Activated gamma-delta T cell (primary cell): ENCODE measurements at places on chromosomes 7 and 10.

GRCh38 chr7:117871401-117871777 lies 1.9 kb downstream of the CTTNBP2 start:
- DNase-seq, result no peak

GRCh38 chr7:111982133-111982532 lies 224.1 kb downstream of the DOCK4 start:
- DNase-seq, result no peak

GRCh38 chr7:67448271-67448670 lies 451.6 kb downstream of the TYW1 start:
- no peak for DNase-seq

DNA sequence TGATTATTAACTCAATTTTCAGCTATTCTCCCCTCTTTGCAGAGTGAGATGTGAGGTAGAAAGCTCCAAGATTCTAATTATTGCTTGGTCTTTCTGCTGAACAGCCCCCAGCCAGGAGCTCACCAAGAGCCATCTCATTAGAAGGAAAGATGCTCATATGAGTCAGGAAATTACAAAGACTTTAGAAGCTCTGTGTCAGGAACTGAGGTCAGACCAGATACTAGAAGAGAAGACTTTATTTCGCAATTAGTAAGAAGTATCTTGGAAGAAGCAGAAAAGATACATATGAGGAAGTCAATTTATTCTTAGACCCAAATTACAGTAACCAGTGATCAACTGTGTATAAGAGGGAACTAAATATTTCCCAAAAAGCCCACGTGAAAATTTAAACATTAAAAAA lies 626.9 kb downstream of the ZWINT start:
- no peak for DNase-seq

DNA sequence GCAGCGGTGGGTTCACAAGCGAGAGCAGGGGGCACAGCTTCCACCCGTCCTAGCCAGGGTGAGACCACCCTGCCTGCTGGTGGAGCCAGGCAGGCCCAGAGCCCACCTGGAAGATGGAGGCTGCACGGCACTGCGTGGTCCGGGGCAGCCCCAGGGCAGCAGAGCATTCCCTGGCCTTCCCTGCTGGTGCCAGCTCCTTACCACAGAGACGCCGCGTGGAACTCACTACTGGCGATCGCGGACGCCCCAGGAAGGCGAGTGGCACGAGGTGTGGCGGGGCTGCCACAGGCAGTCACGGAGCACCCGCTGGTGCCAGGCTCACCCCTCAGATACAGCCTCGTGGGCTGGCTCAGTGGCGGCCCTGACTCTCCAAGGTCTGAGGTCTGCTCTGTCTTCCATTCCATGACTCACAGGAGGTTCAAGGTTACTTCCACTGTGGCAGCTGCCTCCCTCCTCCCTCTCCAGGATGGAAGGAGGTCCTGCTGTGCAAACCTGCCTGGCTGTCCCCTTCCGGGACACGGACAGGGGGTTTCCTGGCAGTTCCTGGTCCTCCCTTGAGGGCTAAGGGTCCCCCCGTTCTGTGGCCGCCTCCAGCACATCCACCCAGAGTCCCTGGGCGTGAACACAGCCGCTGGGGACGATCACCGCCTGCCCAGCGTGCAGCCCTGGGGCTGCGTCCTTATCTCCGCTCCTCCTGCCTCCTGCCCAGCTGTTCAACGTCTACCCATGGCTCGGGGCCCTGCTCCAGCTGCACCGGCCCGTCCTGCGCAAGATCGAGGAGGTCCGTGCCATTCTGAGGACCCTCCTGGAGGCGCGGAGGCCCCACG lies 3.1 kb downstream of the CYP2W1 start:
- DNase-seq, result no peak

DNA sequence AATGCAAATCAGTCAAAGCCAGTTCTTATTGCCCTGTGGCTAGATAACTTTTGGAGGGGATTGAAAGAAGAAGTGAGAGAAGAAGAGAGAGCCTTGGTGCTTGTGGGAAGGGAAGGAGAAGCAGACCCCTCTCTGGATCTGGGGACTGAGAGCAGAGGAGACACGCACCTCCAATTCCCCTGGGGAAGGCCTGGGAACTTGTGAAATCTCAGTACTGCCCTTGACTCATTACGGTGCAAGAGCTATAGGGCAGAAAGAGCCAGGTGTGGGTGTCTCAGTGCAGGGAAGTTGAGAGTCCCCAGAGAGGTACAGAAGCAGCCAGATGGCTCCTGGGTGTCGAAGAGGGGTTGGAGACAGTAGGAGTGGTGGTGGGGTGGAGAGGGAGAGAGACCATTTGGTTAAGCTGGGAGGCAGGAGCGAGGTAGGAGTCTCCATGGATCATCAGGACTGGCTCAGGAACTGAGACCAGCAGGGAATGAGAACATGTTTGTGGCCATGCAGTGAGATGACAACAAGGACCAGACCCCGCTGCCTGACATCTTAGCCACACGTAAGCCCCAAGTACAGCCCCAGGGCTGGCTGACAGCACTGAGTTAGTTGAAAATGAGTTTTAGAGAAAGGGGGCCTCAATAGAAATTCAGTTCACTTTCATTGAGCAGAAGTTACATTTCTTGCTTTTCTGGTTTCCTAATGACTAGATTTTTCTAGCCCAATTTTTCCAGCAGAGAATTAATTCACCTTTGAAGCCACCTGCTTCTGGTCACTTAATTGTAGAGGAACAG lies 238.2 kb downstream of the BUB3 start:
- no peak for DNase-seq
